ENCODE measurements at places on chromosomes 13 and 19.

DNA sequence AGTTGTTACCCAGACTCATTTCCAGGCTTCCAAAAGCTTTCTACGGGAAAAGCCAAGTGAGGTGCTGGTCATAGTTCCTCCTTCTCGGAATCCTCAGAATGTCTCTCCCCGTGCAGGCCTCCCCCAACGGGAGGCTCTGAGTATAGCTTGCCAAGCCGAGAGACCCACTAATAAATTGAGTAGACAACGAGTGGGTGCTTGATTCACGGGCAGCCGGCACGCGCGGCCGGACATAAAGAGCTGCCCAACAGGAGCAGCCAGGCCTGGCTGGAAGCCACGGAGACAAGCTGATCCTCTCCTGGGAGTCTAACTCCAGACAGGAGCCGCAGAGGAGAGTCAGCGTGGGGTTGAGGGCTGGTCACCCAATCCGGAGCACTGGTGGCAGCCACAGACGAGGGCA, 43.4 kb upstream of the MEDAG start:
- no peak for DNase-seq

DNA sequence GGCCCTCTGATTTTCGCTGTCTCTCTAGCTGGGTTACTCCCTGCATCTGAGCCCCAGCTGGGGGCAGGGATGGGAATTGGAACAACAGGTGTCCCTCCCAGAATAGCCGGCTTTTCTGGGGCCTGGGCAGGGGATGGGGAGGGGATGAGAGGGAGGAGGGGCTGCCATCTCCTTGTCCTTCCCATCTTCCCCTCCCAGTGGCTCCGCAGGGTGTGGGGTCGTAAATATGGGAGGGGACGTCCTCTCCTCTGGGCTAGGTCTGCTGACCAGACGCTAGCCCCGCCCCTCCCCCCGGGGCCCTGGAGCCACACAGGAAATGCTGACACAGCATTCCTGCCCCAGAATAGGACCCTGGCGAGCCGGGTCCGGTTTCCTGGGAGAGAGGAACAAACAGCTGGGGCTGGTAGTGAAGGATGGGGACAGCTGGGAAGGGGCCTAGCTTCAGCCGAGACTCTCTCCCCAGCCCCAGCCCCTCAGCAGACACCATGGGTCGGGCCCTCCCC, 1.1 kb downstream of the RYR1 start:
- DNase-seq = no peak

GRCh38 chr13:42708391-42708790, 73.0 kb upstream of the FAM216B start:
- DNase-seq = no peak

- DNase-seq = no peak
These were observed 96.9 kb downstream of the WDFY2 start for GRCh38 chr13:51681037-51681678.

GRCh38 chr13:27160657-27161295, 10.8 kb downstream of the USP12 start:
- DNase-seq = no peak

- DNase-seq = no peak
These were observed 273.5 kb downstream of the FGF14 start for GRCh38 chr13:102128216-102128810.

DNA sequence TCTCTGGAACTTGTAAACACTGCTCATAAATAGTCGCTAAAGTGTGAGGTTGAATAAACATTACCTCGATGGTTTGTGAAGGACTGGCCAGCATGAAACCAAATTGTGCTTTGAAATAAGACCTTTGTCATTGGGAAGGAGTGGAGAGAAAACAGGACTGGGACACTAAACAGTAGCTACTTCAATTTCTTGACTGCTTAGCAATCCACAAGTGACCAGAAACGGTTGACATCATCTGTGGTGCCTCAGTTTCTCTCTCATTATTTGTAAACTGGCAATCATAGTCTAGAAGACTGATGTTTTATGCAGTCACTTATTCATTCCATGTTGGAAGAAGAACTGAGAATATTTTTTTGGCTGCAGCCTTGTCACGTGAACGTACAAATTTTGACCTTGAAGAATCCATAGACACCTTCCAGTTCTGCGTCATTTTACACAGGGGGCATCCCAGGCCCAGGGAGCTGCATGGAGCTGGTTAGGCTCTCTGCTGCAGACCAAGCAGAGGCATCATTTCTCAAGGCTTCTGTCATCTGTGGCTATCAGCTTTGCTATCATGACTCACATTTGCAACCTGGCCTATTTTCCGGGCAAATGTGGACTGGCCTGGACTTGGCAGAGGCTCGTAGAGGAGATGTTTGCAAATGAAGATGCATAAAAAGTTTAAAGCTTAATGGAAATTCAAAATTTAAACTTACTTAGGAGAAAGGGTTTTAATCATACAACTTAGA, 391.8 kb downstream of the FGF9 start:
- no peak for DNase-seq

- no peak for DNase-seq
These were observed 10.0 kb downstream of the SLC7A9 start for GRCh38 chr19:32859591-32859990.

- no peak for DNase-seq
These were observed 5.5 kb downstream of the ISYNA1 start for GRCh38 chr19:18432275-18433014.

DNA sequence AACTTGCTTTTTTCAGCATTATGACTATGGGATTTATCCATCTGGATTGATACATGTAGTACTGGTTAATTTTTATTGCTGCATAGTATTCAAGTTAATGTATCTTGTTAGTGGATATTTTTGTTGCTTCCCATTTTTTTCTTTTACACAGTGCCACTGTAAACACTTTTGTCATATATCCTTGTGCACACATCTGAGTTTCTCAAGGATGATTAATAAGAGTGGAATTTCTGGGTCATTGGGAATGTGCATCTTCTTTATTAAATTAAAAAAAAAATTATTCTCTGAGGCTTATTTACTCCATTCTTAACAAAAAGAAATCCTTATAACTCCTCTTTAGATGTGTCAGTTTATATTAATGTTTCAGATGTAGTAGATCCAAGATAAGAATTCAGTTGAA, 27.3 kb downstream of the B3GLCT start:
- DNase-seq = no peak

- DNase-seq = no peak
These were observed 1.1 kb upstream of the TMTC4 start for GRCh38 chr13:100675661-100676129.

GRCh38 chr19:13281567-13282291, 131.5 kb downstream of the IER2 start:
- no peak for DNase-seq

- DNase-seq = no peak
These were observed 3.9 kb downstream of the PPP5C start for GRCh38 chr19:46350758-46351159.

GRCh38 chr19:4768934-4769777, 22.4 kb upstream of the FEM1A start:
- peak; percentile 66 for DNase-seq

DNA sequence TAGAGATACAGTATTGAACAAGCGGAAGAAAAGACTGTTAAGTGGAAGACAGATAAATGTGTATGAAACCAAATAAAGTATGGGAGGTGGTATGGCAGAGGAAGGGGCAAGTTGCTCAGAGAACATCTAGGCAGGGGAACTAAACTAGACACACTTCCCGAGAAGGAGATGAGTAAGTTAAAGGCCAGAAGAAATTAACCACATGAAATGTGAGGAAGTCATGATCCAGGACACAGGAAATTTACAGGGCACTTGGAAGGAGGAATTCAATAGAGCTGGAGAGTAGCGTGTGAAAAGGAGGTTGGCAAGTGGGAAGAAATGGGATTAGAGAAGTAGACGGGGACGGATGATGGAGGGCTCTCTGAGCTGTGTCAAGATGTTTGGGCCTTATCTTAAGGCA, 208.8 kb downstream of the COG6 start:
- no peak for DNase-seq

DNA sequence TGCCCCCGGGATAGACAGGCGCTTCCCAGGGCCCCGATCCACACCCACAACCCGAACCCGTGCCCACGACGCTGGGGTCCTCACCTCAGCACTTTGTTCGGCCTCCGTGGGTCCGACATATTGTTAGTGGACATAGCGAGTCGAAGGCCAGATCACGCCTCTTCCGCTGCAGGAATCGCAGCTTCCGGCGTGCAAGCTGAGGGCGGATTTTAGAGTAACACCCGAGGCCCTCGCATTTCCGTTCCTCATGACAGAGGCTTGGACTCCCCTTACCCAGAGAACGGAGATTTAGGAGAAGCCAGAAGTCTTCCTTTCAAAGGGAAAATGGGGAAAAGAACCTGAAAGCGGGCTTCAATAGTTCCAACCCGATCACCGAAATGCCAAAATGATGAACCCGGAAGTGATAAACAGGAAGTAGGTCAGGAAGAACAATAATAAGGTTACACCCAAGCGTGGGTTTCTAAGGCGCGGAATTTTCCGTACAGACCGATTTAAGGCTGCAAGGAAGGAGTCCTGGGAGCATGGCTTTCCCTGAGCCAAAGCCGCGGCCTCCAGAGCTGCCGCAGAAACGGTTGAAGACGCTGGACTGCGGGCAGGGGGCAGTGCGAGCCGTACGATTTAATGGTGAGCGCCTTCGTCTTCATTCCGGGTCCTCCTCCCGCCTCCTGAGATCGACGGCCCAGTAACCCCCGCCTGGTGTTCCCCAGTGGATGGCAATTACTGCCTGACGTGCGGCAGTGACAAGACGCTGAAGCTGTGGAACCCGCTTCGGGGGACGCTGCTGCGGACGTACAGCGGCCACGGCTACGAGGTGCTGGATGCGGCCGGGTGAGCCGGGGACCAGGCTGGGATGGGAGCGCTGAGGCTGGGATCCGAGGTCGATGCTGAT, 2.9 kb downstream of the WDR83 start:
- peak; percentile 70 for DNase-seq

GRCh38 chr19:33501693-33502356, 19.8 kb downstream of the PEPD start:
- no peak for DNase-seq

DNA sequence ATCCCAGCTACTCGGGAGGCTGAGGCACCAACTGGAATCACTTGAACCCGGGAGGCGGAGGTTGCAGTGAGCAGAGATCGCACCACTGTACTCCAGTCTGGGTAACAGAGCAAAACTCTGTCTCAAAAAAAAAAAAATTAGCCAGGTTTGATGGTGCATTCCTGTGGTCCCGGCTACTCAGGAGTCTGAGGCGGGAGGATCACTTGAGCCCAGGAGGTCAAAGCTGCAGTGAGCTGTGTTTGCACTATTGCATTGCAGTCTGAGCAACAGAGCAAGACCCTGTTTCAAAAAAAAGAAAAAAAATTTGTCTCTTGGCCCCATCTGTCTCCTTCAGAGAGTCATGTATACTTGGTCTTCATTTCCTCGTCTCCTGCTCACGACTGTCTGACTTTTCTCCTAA, 1.6 kb downstream of the CCDC97 start:
- DNase-seq = no peak

All from stimulated activated CD4-positive, alpha-beta T cell treated with anti-CD3 and anti-CD28 coated beads, Interleukin-12 subunit alpha, Interleukin-12 subunit beta, amount 100 ng/mL, for 4 hours (primary cell).